Stimulated activated CD4-positive, alpha-beta T cell treated with anti-CD3 and anti-CD28 coated beads, Interleukin-15, amount 100 ng/mL, for 1 hour (primary cell): ENCODE measurements at places on chromosomes 2 and 18.

GRCh38 chr18:48621815-48622555 is 83.2 kb downstream of the CTIF start:
- no peak for DNase-seq

- no peak for DNase-seq
Observed at GRCh38 chr18:26436176-26437051, 111.9 kb downstream of the KCTD1 start.

DNA sequence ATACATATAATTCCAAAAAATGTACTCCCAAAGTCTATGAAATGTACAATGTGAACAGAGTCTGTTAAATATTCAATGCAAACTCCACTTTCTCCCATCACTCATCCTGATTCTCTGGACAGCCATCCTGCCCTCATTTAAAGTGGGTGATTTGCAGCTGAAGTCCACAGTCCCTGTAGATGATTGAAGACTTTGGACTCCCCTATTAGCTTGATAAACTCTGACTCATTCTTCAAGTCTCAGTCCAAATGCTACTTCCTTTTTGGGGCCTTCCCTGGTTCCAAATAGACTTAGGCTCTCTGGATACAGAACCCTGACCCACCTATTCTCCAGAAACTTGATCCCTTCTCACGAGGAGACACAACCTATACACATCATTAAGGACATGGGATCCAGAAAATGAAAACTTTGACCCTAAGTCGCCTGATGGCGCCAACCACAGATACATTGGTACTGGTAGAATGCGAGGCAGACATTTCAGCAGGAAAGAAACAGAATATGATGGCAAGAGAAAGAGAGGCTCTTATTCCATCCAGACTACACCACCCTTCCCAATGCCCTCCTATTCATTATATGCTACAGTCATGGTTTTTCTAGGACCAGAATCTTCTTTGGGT is 122.7 kb downstream of the VIT start:
- no peak for DNase-seq

DNA sequence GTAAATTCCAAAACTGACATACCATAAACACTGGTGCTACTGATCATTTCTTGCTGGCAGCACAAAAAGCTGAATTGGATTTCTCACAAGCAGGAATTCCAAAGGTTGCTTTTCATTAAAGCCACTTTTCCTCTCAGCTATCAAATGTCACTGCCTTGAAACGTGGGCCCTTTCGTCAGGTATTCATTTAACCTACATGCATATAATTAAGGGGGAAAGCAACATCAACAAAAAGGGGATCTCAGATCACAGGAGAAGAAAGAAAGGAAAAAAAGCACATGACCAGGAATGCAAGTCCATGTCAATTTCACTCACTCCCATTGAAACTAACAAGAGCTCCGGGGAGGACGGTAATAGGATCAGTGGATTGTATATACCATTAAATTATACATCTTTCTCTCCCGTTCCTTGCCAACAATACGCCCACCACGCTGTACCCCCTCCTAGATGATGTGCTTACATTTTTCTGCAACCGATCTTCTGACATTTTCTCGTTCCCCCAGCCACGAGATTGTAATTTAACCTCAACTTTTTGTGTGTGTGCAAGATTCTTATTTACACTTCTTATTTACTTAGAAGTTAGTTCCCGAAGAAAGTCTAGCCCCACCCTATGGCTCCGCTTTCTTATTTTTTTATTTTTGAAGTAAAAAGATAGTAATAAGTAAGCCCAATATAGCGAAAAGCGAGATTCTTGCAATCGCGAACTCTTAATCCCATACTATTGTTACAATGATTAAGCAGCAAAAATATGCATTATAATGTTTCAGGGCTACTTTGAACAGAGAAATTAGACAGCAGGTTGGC is 725 bp downstream of the FIGN start:
- no peak for DNase-seq

DNA sequence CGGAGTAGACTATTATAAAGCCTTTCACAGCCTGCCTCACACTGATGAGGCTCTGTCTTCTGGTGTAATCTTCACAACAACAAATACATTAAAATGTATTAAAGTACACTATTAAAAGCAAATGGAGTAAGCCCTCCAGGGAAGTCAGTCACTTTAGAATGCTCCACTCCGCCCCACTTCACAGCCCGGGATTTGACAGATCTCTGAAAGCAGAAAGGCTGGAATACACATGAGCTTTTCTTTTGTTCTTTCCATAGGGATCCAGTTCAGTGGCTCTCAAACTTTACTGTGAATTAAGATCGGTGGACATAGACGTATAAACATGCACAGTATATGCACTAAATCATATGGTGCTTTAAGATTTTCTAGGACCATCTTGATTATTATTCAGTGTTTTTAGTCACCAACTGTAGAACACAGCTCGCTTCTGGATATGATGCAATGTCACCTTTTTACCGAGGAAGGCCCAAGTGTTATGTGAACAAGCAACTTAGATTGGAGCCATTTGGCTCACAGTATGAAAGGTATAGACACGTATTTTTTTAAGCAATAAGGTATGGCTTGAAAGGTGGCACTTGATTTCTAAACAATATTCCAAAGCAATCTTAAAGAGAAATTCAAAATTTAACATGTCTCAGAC is 151.1 kb downstream of the PRKCE start:
- DNase-seq = no peak

DNA sequence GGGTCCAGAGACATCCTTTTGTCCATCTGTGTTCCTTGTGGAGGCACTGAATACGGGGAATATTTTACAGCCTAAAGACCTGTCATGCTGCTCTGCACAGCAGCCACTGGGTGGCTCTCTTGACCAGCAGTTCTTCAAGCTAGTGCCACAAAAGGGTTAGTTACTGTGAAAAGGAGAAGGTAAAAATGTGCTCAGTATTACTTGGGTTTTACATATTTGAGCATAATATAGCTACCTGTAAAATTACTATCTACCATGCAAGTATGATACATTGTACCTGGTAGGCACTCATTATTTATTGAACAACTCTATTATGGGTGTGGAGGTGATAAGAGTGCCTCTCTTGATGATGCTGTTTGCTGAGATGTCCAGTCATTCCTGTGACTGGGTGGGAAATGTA is 23.6 kb downstream of the FZD5 start:
- no peak for DNase-seq

DNA sequence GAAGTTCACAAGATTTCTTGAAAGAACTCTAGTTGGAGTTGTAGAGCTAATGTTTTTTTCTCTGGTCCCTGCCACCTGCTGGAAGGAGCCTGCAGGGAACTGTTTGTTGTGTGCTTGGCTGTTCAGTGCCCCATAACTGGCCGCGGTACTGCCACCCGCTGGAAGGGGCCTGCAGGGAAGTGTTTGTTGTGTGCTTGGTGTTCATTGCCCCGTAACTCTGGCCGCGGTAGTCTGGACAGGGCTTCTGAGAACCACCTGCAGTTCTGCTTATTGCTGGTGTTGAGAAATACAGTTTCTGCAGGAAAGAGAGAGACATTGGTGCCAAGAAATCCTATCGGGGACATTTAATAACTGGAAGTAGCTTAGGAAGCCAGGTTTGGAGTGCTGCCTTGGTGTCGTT is 58.1 kb downstream of the AGAP1 start:
- no peak for DNase-seq
